ENCODE measurements at places on chromosomes 6 and 20.

- no peak for DNase-seq
Measured at GRCh38 chr20:57749131-57749690, 39.4 kb upstream of the PMEPA1 start.

GRCh38 chr6:109076377-109076776 lies 18.3 kb downstream of the SESN1 start:
- DNase-seq: no peak

- DNase-seq: no peak
Measured at GRCh38 chr20:47741669-47742608, 43.3 kb downstream of the SULF2 start.

- no peak for DNase-seq
Measured at GRCh38 chr6:4446982-4447381, 311.6 kb upstream of the ECI2 start.

GRCh38 chr20:48738399-48739304 lies 89.1 kb downstream of the PREX1 start:
- DNase-seq: no peak

DNA sequence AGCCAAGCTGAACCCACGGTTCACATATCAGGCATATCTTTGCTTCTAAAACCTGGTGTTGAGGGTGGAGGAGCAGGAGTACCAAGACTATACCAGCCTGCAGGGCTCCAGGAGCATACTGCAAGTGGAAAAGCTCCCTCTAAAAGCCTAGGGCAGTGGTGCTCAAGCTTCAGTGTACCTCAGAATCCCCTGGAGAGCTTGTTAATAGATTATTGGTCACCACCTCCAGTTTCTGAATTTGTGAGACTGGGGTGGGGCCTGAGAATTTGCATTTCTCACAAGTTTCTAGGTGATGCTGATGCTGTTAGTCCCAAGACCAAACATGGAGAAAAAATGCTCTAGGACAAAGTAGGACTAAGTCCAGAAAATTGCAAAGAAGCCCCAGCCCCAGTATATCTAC lies 65.4 kb downstream of the FILIP1 start:
- DNase-seq: no peak

- DNase-seq: no peak
Measured at GRCh38 chr6:124490122-124490521, 472.1 kb upstream of the RNF217 start.

DNA sequence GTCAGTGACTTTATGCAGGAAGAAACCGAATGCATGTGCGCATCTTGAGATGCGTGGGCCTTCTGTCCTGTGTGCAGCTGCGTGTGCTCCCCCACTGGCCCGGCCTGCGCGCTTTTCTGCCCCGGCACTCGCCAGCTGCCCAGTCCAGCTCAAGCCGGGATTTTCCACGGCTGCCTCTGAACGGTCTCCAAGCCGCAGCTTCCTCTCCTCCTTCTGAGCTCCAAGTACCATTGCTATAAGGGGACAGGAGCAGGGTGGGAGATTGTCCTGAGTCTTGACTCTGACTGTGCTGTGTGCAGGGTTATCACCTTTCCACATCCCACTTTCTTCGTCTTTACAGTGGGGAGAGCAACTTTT lies 302.8 kb downstream of the THBS2 start:
- no peak for DNase-seq

GRCh38 chr6:36596356-36596755 lies 2.2 kb downstream of the SRSF3 start:
- DNase-seq: no peak

- DNase-seq: no peak
Measured at GRCh38 chr6:9103876-9104521, 668.7 kb upstream of the SLC35B3 start.

GRCh38 chr6:148837941-148838340 lies 91.1 kb downstream of the UST start:
- DNase-seq: no peak

DNA sequence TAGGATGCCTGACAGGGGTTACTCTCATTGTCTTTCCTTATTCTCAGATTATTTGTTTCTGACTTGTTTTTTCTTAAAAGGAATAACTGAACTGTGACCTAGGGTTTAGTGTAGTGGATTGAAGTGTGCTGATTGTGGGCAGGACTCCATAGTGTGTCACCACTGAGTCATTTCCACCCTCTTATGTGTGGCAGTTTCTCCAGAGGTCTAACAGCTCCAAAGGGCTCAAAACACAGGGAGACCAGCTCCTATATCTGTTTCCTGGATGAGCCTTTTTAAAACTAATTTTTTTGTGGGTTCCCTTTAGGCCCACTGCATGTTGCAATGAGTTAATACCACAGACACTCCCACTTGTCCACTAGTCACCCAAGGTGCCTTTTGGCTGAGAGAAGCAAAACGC lies 951.1 kb upstream of the ADGRB3 start:
- DNase-seq: no peak

DNA sequence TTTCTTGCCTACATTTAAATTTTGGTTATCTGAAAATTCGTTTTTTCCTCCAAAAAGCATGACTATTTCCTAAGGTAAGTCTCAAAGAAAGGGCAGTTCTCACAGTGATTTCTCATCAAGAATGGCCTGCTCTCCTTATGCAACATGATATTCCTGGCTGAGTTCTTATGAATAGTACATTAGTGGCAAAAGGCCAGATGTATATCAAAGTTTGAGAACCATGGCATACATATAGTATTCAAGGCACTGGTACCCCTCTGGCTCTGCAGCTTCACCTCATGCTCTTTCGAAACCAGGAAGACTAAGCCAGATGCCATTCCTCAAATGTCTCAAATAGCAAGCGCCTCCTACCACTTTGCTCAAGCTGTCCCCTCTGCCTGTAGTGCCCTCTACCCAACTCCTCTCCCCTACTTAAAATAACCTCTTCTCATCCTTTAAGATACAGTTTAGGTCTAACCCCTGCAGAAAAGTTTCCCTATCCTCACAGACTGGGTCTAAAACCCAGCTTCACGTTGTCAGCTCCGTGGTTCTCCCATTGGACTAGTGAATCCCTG lies 280.3 kb downstream of the HACE1 start:
- no peak for DNase-seq

Measured in activated T-cell treated with anti-CD3 and anti-CD28 coated beads for 4 hours (primary cell).